ENCODE measurements at places on chromosomes 1 and 21.

GRCh38 chr1:235989105-235989504, 75.8 kb downstream of the NID1 start:
- no peak for DNase-seq

DNA sequence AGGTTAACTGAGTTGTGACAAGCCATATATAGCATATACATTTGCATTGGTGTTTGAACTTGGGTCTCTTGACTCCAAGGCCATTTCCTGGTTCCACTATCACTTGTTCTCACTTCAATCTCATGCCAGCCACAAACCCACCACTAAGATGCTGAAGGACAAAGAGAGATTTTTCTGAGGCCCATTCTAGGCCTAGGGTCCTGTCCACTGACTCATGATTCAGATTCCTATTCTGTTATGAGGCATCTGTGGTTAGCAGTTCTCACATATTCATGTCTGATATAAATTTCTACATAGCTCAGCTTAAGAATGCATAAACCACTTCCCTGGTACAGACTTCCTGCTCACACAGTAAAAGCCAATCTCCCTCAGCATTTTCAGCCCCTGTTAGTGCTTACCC, 326.1 kb upstream of the BEND5 start:
- DNase-seq = no peak

- DNase-seq = no peak
Measured at GRCh38 chr1:205351984-205352713, 4.6 kb downstream of the KLHDC8A start.

DNA sequence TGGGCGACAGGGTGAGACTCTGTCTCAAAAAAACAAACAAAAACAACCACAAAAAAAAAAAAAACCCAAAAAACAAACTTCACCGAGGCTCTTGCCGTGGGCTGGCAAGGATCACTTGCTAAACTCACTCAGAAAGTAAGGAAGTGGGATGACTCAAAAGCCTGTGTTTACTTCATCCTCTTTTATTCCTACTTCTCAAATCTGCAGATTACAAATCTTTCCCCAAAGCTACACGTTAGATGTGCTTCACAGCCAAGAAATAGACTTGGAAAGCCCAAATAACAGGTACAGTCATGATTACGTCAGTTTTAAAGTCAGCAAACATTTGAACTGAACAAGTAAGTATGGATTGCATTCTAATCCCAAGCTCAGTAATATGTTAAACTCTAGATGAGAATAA, 359.3 kb downstream of the ADGRL2 start:
- no peak for DNase-seq

GRCh38 chr1:1441002-1441888, 5.8 kb downstream of the VWA1 start:
- peak; percentile 30 for DNase-seq

DNA sequence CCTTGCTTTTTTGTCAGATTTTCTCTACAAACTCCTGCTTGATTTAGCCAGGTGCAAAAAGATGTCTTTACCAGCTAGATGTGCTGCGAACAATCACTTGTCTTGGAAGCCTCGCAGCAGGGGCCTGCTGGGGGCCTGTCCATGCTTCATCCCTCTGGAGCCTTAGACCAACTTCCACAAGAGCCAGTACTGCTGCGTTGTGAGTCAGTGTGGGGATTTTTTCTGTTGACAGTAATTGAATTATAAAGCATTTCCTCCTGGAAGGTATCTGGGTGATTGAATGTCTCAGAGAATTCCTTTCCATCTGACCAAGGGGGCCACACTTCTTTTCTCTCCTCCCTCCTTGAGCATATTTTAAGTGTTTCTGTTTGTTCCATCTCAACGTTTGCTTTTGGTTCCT, 40.4 kb upstream of the LDLRAP1 start:
- no peak for DNase-seq

DNA sequence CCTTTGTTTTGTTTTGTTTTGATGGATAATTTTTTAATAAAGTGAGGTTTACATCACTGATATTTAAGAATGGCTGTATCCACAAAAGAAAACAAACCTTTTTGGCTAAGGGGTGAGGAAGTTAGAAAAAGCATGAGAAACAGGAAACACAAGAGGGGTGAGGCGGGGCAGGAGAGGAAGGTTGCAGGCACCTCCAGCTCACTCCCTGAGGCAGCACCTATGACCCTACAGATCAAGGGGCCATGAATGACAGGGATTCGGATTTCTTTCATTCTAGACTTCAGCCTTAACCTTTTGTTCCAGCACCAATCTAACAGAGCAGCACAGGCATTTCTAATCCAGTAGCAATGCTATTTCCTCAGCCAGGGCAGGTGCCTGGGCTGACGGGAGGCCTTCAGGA, 4.4 kb downstream of the CLCA4 start:
- no peak for DNase-seq

GRCh38 chr21:32184485-32184884, 94.4 kb downstream of the MIS18A start:
- DNase-seq = no peak

- no peak for DNase-seq
Measured at GRCh38 chr1:201535046-201535918, 3.6 kb upstream of the NAV1 start.

- DNase-seq = no peak
Measured at GRCh38 chr1:54401799-54402198, 4.4 kb downstream of the SSBP3 start.

DNA sequence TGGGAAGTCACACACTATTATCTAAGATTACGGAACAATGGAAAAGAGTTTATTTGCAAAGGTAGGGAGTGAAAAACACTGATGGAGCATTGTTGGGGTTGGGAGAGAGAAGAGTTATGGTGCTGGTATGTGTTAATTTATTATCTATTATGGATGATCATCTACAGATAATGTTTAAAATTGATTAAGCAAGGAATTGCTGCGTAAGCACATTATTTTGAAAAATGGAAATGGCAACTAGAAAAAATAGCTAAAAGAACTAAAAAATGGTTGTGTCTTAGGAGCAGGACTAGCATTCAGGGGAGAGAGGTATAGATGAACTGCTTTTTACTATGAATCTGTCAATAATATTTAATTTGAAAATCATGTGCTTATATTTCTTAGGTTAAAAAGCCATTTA, 16.0 kb upstream of the ACOT11 start:
- DNase-seq = no peak

DNA sequence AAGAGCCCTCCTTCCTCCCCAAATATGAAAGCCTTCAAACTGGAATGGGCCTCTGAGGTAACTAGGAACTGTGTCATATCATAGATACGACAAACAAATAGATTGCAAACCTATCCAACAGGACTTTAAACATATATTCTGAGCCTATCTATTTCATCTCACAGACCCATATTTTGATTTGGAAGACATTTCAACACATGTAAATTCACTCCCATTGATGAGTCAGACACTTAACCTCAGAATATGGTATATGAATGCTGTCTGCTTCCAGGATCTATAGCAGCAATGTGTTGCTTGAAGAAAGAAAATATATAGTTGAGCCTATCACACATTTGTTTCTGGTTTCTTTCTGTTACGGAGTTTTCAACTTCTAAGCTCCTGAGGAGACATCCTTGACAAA, 221.9 kb upstream of the SAMSN1 start:
- no peak for DNase-seq

DNA sequence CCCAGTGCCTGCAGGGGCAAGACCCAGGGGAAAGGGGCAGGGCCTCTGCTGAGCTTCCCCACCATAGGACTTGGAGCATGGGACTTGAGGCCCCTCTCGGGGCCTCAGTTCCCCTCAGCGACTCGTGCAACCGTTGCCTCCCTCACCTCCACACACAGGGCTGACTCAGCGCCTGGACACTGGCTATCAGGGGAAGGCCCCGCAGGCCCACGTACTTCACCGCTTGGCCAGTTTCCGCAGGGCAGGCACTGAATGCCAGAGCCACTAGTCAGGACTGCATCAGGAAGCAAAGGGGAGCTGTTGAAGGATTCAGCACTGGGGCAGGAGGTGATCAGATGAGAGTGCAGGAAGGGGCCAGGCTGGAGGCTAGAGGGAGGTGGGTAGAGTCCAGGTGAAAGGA, 15.5 kb upstream of the FAM131C start:
- no peak for DNase-seq

DNA sequence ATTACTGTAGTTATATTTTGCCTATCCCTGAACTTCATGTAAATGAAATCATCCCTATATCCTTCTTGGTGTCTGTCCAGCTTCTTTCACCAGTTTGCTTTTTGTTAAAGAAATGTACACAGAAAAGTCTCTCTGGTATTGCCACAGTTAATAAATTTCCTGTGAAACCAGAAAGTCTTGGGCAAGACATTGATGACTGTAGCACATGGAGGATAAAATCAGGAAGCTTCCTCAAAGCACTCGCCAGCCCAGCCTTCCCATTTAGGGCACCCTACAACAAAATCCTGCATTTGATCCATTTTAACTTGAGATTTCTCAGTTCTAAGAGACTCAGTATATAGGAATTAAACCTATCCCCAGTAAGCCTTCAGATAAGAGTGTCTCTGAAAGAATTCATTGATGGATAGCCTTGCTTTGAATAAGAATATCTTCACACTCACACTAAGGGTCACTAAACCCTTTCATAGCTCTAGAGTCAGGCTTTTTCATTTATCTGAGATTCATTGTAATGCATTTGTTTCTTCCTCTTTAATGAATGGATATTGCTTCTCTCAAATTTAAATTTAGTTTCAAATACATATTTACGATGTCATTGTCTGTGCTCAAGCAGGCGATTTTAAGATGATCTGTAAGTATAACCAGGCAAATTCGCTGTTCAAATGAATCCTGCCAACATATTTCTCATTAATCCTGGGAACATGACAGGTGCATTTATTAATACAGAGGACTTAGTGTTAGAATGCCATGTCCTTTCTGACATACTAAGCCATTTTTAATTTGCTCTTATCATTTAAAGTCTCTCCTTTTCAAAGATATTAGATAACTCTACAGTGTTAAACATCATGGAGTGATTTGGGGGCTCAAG, 153.1 kb downstream of the GRIK1 start:
- no peak for DNase-seq

DNA sequence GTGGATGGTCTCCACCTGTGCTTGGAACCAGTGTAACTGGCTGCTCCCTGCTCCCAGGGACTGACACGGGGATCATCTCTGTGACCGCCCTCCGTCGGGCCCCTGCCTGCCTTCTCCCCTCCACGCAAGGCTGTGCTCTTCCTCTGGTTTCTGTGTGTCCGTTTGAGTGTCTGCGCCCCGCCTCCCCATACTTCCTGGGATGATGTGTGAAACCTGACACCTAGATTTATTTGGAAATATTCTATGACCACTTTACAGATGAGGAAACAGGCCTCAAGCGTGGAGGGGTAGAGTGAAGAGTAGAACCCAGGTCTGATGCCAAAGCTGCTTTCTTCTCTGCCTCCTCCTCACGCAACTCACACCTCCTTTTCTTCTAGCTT, 24.3 kb downstream of the LDLRAP1 start:
- DNase-seq = no peak

GRCh38 chr1:53634571-53634979, 104.4 kb downstream of the GLIS1 start:
- no peak for DNase-seq

DNA sequence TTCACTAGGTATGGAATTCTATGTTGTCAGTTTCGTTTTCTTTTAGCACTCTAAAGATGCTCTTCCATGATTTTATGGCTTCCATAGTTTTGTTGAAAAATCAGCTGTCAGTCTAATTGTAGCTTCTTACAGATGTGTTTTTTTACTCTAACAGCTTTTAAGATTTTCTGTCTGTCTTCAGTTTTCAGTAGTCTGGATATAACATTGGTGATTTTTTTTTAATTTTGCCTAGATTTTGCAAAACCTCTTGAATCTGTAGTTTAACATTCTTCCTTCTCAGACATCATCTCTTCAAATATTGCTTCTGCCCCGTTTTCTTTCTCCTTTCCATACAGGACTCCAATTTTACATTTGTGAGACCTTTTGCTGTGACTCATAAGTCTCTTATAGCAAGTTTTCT, 17.9 kb upstream of the DYRK1A start:
- DNase-seq = no peak

GRCh38 chr1:119384591-119384990, 16.0 kb downstream of the HAO2 start:
- DNase-seq = no peak

DNA sequence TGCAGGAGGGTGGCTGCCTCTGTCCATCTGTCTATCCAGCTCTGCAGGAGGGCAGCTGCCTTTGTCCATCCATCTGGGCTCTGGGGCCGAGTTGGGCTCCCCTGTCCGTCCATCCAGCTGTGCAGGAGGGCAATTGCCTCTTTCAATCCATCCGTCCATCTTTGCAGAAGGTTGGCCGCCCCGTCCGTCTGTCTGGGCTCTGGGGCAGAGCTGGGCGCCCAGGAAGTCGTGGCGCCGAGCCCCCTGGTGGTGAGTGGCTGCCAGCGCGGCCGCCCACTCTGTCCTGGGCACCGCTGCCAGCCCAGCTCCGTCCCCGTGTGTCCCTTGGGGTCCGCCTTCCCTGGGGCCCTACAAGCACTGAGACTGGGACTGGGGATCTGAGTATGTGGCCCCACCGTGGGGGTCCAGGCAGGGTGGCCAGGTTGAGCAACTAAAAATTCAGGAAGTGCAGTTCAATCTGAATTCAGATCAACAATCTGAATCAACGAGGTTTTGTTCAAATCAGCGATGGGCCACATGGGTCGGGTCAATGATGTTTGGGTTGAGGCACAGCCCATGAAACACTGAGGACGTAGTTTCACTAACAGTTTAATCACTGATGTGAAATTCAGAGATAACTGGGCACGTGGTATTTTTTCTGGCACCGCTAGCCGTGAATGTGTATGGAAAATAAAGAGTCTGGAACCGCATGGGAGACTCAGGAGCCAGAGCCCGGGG, 99.1 kb upstream of the ACTRT2 start:
- DNase-seq = no peak

DNA sequence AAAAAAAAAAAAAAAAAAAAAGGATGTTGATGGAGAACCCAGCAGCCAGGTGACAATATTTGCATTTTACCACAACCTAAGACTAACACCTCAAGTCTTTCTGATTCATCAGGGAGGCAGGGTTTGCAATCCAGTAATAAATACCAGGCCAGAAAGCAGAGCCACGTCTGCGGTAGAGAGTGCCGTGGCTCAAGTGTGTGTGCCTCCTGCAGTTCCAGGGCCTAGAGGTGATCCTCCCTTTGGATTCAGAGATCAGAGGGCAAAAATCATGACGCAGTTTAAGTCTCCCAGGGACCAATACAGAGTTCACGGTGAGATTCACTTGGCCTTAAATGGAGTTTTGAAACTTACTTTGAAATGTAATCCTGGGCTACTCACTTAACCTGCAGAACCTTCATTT, 34.9 kb downstream of the TMCO4 start:
- no peak for DNase-seq

DNA sequence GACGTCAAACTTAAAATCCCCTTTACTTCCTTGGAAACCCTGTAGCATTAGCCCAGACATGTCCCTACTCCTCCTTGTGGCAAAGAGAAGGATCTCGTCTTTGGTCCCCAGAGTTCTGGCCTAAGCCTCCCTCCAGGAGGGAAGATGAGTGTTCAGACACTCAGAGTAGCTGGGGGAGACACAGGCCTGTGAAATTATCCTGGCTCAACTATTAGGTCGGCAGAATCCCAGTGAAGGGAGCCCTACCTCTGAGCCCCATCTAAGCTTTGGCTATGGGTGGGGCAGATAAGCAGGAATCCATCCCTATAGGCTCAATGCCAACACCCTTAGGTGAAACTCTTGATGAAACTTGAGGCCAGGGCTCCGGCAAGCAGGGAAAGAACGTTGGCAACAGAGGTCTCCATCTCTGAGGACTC, 1.7 kb upstream of the SFN start:
- DNase-seq = no peak
